CD4-positive, alpha-beta T cell treated with Interleukin-17A for 4 hours (primary cell): ENCODE measurements at places on chromosomes 3 and 15.

DNA sequence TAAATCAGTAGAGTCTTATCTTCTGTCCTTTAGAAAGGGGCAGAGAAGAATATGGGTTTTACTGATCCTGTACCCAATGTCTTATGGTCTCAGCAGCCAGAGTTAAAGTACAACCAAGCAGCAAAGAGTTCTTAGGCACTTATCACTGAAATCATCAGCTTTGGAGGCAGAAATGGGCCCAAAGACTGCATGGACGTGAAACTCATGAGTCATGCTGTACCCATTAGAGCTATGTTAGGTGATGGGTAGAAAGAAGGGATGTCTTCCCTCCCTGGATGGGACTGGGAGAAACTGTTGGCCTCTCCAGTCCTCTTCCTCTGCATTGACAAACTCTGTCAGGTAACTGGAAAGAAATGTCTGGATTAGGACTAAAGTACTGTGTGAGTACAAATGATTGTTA, 63.4 kb downstream of the EOMES start:
- DNase-seq = no peak

- DNase-seq = no peak
These were observed 292.4 kb downstream of the UBE2E2 start for GRCh38 chr3:23495507-23495906.

- DNase-seq = no peak
These were observed 86.1 kb downstream of the GALK2 start for GRCh38 chr15:49255966-49256759.

DNA sequence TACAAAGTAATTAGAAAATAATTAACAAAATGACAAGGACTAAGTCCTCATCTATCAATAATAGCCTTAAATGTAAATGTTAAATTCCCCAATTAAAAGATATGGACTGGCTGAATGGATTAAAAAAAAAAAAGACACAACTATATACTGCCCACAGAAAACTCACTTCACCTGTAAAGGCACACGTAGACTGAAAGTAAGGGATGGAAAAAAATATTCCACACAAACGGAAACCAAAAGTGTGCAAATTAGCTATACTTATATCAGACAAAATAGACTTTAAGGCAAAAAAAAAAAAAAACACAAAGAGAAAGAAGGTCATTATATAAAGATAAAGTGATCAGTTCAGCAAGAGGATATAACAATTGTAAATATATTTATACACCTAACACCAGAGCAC, 111.4 kb upstream of the ZBED2 start:
- no peak for DNase-seq

GRCh38 chr3:126208606-126209256, 28.3 kb upstream of the ALDH1L1 start:
- no peak for DNase-seq

GRCh38 chr3:59249698-59250361, 200.0 kb upstream of the CFAP20DC start:
- no peak for DNase-seq

GRCh38 chr15:60903211-60903610, 325.9 kb downstream of the RORA start:
- DNase-seq = no peak

DNA sequence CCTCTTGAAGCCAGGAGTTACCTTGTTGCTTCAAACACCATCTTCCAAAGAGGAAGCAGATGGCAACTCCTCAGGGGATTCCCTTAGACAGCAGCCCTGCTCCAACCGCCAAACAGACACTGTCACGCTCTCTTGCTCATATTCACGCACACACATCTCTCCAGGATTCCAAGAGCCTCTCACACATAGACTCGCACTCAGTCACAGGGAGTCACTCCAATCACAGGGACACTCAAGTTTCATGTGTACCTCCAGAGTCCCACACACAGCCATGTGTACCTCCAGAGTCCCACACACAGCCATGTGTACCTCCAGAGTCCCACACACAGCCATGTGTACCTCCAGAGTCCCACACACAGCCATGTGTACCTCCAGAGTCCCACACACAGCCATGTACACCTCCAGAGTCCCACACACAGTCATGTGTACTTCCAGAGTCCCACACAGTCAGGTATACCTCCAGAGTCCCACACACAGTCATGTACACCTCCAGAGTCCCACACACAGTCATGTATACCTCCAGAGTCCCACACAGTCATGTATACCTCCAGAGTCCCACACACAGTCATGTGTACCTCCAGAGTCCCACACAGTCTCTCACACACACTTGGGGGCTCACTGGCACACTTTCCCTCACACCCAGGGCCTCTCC, 6.1 kb downstream of the VWA5B2 start:
- DNase-seq = no peak

DNA sequence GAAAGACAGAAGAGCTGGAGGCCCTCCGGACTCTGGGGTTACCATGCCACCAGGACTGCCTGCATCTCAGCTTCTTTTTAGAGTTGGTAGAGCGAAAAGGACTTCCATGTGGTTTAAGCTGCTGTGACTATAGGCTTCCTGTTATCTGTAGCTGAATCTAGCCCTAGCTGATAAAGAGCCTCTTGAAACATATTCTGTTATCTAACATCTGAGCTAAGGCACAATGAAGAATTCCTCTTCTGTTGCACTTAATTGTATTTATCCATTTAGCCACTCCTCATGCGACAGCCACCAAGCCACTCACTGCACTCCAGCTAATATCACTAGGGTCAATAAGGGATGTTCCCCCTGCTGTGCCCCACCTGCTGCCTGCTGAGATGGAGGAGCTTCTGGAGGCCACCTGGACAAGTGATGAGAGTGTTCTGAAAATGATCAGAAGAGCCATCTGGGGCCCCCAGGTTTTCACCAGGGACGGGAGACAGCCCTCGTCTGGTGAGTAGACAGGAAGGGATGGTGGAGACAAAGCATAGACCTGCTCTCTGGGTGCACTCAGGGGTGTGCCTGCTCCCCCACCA, 94.6 kb upstream of the PLXNA1 start:
- DNase-seq = no peak

DNA sequence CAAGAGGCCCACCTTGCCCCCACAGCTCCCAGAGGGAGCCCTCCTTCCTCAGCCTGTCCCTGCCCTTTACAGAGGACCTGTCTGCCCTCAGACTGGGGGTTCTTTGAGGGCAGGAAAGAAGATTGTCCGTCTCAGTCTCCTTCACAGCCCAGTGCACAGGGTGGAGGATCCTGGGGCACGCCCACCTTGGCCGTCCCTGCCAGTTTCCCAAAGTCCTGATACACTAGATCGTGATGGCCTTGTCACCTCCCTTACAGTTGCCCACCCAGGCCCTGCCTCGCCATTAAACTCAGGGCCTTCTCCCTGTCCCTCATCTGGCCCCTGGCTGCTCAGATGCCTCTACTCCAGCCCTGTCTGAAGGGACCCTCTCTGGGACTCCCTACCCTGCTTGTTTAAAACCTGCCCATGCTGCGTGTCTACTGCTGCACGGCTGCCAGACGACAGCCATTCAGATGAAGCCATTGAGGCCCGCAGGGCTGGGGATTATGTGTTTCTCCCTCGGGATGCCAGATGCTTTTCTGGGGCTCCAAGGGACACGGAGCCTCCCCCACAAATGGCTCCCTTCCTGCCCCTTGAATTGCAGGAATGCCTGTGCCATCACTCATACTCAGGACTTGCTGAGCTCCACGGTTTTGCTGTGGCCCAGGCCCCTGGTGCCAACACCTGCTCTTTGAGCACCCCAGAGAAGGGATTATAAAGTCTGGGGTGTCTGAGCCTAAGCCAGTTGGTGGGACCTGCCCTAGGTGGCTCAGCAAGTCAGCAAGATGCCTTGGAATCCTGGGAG, 27.8 kb downstream of the ACSBG1 start:
- DNase-seq = no peak

DNA sequence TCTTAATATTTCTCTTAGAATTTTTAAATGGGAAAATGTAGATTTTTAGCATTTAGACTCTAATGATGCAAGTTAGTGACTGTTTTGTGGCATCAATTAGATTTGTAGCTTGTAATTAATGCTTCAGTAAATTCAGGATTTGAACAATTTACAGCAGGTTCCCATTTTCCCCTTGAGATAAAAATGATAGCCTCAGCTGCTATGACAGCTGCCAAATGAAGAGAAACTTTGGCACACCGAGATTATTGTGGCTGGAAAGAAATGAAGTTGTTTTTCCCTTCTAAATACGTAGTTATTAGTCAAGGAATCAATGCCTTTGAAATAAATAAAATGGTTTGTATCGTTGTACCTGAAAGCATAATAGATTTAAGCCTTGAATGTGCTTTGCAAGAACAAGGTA, 206.4 kb upstream of the P2RY1 start:
- DNase-seq = no peak

DNA sequence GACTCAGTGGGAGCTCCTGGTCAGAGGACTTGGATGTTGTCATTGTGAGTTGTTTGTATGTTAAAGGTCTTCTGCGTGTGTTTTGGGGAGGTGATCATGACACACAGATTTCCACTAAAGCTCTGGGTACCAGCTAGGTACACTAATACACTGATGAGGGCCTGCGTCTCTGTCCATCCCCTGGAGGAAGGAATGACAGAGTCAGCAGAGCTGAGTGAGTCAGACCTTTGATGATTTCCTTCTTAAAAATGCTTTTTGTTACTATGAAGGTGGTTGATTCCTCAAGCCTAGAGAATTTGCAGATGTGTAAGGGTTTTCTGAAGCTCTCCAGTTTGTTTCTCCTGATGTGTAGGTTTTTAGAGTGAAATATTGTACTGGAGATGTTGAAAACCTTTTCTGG, 424.1 kb upstream of the TPM1 start:
- DNase-seq = no peak

DNA sequence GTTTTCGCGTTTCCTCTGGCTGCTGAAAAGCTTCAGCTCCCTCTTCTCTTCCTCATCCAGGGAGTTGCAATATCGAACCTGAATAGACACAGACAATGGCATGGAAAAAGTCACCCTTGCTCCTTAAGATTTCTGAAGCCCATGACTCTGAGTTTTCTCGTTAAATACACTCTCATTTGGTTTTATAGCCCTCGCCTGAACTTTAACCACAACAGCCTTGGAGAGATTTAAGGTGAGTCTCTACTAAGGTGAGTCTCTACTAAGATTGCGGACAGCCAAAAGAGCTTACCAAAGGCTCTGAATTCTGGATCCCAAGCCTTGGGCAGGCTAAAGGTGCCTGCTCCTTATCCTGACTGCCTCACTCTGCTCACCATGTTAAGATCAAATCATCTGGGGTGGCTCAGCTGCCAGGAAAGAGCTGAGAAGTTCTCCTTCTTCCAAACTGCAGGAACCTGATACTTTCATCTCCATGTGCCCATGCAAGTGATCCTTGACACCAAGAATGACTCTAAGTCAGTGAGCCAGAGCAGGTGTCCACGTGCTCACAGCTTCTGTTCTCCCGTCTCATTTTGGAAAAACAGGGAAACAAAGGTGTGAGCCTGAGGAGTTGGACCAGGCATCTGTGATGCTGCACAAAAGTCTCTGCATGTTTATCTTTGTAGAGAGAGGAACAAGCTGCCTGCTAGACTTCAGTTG, 65.1 kb downstream of the PRICKLE2 start:
- no peak for DNase-seq

- no peak for DNase-seq
These were observed 61.1 kb downstream of the ST3GAL6 start for GRCh38 chr3:98824256-98824655.

GRCh38 chr3:66469220-66469640, 31.6 kb downstream of the LRIG1 start:
- no peak for DNase-seq
